ENCODE measurements at places on chromosomes 13 and 19.

GRCh38 chr19:51250786-51251467 lies at the start of gene SIGLECL1:
TSS of gene SIGLECL1 (plus strand) at chr19:51251080. CDS start at chr19:51264073, 12,993 bp downstream.
- no peak for DNase-seq

DNA sequence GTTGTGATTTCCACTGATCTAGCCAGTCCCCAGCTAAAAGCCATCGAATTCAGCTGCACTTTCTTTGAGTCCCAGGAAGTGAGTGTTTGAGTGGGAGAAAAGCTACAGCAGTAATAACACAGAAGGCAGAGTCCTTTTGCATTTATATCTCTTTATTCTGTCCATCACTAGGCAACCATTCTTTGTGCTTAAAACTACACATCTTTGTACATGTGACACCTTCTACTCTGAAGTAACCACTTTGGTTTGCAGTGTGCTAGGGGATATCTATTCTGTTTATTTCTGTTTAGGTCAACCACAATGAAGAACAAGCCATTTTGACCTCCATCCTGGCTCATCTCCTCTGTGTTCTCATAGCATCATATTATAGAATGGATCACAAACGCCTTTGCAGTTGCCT lies 226.0 kb upstream of the SERP2 start:
- DNase-seq: no peak

DNA sequence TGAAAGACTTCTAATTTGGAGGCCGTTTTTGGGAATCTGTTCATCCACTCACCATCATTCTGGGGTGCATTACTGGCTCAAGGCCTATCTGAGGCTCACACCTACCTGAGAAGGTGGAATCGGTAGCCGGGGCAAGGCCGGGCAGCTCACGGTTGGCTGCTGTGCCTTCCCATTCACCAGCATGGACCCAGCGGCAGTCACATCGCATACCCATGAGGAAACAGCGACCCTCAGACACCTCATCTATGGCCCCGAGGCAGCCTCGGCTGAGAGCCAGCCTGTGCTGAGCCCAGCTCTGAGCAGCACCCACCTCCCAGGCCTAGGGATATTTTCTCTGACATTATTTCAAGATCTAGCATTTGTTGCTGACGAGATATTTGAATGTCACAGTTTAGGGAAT lies 130.5 kb downstream of the ATP11A start:
- no peak for DNase-seq

DNA sequence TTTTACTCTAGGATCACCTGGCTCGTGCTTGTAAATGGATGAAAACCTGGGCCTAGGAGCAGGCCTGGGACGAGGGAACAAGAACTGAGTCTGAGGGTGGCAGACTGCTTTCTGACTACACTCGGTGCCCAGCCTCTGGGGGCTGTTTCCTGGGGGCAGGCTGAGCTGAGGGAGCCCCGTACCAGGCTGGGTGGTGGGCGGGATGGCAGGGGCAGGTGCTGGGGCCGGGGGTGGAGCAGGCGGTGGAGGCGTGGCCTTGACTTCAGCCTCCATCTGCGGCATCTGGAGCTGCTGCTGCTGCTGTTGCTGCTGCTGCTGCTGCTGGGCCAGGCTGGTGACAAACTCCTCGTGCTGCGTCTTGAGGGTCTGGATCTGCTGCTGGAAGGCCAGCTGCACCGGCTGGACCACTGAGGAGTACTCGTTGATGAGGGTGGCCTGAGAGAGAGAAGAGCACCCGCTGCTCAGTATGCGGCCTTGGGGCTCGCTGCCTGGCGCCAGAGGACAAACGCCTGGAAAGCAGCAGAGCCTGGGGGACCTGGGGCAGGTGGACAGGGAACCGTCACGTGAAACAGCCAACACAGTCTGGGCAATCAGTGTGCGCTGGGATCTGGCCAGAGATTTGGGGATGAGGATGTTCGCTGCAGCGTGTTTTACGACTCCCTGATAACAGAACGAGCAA lies 12.6 kb downstream of the CHERP start:
- no peak for DNase-seq

- DNase-seq: no peak
These were observed at the start of gene RGL3 for GRCh38 chr19:11418549-11419506. TSS of gene RGL3 (minus strand) at chr19:11419314. CDS start at chr19:11419278, 36 bp downstream.

DNA sequence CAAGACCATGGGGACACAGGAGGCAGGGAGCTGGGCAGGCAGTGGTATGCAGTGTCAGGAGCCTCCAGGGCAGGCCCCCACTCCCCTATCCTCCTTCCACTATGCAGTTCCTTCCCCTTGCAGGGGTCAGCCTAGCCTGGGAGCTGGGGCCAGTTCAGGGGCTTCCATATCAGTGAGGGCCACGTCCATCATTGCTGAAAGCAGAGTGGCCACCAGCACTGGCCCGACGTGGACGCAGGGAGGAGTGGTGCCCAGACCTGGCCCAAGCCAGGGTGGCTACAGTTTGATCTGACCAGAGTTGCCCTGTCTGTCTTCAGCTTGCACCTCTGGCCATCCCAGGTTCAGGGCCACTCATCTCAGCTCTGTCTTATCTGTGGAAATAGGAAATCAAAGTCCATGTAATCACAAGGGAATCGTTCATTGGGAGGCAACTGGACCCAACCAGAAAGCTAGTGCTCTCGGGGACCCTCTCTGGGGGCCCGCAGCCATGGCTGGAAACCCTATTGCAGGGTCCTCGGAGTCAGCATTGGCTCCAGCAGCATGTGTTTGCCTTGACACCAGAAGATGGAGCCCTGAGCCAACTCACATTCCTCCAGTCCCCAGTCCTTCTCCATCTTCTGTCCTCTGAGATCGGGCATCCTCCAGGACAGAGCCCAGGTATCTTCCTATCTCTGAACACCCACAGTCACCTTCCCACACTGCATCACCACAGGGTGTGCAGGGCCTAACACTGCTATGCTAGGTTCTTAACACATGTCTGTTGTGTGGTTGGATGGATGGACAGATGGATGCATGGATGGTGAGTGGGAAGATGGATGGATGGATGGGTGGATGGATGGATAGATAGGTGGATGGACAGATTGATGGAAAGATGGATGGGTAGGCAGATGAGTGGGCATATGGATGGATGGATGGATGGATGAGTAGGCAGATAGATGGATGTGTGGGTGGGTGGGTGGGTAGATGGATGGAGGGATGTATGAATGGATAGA lies 75.7 kb upstream of the KCTD15 start:
- no peak for DNase-seq
